Esophagus (tissue), 2 donors: ENCODE measurements at places on chromosomes 16 and 17. TPM values are rescaled to one million over a fixed set of nuclear protein-coding genes. Genes with fewer than 3 reads are reported as not detected.

ATAD5 gene
- 1.1 TPM for polyA plus RNA-seq

MILR1 gene
- polyA plus RNA-seq = 0.79 TPM

CLDN6 gene
- 0.06 TPM for polyA plus RNA-seq

CTF1 gene
- 2.2 TPM for polyA plus RNA-seq

GRIN2A gene
- polyA plus RNA-seq = 0.02 TPM

CAPNS2 gene
- polyA plus RNA-seq = 58.1 TPM

DLX4 gene
- 1.0 TPM for polyA plus RNA-seq

CLEC10A gene
- polyA plus RNA-seq = 1.7 TPM

GAS2L2 gene
- 0.01 TPM for polyA plus RNA-seq

CARD14 gene
- polyA plus RNA-seq = 28.0 TPM

FBXW10 gene
- 0.16 TPM for polyA plus RNA-seq

MEIOC gene
- 0.06 TPM for polyA plus RNA-seq

ITGAX gene
- polyA plus RNA-seq = 1.5 TPM

PIGW gene
- 8.1 TPM for polyA plus RNA-seq

MYADML2 gene
- polyA plus RNA-seq = not detected

PABPN1L gene
- 0.14 TPM for polyA plus RNA-seq

CNGB1 gene
- polyA plus RNA-seq = 0.06 TPM

TSPAN10 gene
- polyA plus RNA-seq = 0.56 TPM

TMEM238L gene
- polyA plus RNA-seq = 8.1 TPM

GAST gene
- polyA plus RNA-seq = not detected

SLC5A11 gene
- polyA plus RNA-seq = 0.01 TPM
